Gastroesophageal sphincter (tissue), 4 donors: ENCODE measurements at places on chromosomes 6 and 20.
A peak's percentile ranks its signal among the peaks of the same experiment; 100 is the strongest.

GRCh38 chr20:4632876-4633275 is 88.8 kb upstream of the PRND start:
- H3K4me3 ChIP-seq = no peak overlapping the region
- no peaks in the 10 kb centered on the region for H3K27me3 ChIP-seq
- H3K4me1 ChIP-seq = no peaks in the 10 kb centered on the region
- no peaks in the 10 kb centered on the region for H3K36me3 ChIP-seq

GRCh38 chr6:26260110-26260637 is 104.8 kb upstream of the BTN3A2 start:
- no peaks in the 10 kb centered on the region for H3K36me3 ChIP-seq
- H3K4me1 ChIP-seq = no peaks in the 10 kb centered on the region
- ATAC-seq = no peak
- H3K27ac ChIP-seq = no peak overlapping the region

DNA sequence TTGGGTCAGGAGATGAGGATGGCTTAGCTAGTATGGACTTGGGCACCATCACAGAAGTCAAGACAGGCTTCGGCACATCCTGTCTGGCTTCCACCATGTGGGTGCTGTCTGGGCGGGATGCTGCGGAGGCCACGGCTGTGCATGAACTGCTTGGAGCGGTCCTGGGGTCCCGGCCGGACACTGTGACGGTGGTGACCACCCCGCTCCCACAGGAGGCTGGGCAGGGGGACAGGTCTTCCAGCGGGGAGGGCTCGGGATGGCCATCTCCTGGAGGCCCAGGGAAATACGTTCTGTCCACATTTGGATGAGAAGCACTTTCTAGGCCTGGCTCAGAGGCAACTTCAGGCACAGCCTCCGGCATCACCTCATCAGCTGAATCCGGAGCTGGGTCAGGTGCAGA is 32.1 kb upstream of the TCFL5 start:
- H3K27ac ChIP-seq = no peak overlapping the region
- H3K4me3 ChIP-seq = no peak overlapping the region
- peaks cover 82% of the 10 kb centered on the region for H3K36me3 ChIP-seq
- peaks cover 12% of the 10 kb centered on the region for H3K4me1 ChIP-seq
- H3K27me3 ChIP-seq = no peaks in the 10 kb centered on the region

- no peak overlapping the region for H3K4me3 ChIP-seq
- no peak for ATAC-seq
- H3K4me1 ChIP-seq = no peaks in the 10 kb centered on the region
- H3K27ac ChIP-seq = no peak overlapping the region
Observed at GRCh38 chr20:61934716-61935530, 130.8 kb downstream of the TAF4 start.

GRCh38 chr6:92716638-92717037 is 702.7 kb downstream of the EPHA7 start:
- no peak overlapping the region for H3K4me3 ChIP-seq
- no peaks in the 10 kb centered on the region for H3K27me3 ChIP-seq
- no peak overlapping the region for H3K27ac ChIP-seq
- H3K36me3 ChIP-seq = no peaks in the 10 kb centered on the region
- ATAC-seq = no peak

GRCh38 chr20:7358670-7359069 is 581.6 kb downstream of the HAO1 start:
- ATAC-seq = no peak
- H3K4me3 ChIP-seq = no peak overlapping the region
- no peak overlapping the region for H3K27ac ChIP-seq
- H3K27me3 ChIP-seq = no peaks in the 10 kb centered on the region
- H3K4me1 ChIP-seq = no peaks in the 10 kb centered on the region

DNA sequence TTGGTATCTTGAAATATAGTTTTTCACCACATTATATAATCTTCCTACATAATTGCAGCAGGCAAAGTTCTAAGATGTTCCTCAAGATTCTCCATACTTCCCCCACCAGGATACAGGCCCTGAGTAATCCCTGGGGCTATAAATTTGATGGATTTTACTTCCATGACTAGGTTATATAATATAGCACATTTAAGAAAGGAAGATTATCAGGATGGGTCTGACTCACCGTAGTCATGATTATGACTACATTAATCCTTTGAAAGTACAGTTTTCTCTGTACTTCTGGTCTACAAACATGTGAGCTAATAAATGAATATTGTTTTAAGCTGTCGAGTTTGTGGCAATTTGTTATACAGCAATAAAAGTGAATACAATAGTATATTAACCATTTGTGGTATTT is 122.5 kb downstream of the MACROD2 start:
- no peaks in the 10 kb centered on the region for H3K36me3 ChIP-seq
- H3K4me1 ChIP-seq = no peaks in the 10 kb centered on the region
- H3K27ac ChIP-seq = no peak overlapping the region
- no peak overlapping the region for H3K4me3 ChIP-seq
- H3K27me3 ChIP-seq = no peaks in the 10 kb centered on the region

DNA sequence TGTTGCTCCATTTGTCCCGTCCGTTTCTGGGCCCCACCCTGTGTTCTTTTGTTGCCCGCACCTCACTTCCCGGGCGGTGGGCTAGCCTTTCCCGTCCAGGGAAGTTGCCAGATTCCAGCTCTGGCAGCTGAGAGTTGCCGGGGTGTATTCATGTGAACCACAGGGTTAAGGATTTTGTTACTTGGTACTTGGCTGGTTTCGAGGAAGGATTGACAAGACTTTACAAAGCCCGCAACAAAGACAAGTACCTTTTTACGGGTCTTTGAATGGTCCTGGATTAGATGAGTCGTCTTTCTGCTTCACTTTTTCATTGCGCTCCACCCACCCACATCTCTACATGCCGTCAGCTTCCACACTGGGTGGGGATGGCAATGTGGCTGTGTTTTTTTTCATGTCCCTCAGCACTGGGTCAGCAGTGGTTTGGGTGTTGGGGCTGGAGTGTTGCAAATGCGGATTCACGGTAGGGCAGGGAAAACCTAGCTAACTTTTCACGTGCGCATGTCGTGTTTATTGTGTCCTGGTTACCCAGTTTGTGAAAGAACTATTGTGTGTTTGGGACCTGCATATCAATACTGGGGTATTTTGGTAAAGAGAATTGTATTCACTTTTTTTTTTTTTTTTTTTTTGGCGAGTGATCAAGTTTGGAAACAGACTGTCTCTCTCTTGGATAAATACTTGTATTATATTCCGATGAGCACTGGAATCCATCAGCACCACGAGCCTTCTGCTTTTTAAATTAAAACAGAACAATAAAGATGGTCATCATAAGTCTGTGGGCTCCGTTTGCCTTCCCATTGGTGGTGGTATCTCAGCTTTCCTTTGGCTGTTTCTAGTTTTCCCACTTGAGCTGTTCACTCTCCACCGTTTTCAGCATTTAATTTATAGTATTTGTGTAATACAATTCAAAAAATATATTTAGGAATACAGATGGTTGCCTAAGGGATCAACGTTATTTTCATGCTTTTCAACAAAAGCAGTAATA is 1.2 kb downstream of the DUSP22 start:
- peak; percentile 10 for ATAC-seq
- peaks cover 6% of the 10 kb centered on the region for H3K27me3 ChIP-seq
- peak overlapping the region; percentile 71 for H3K4me3 ChIP-seq
- H3K36me3 ChIP-seq = no peaks in the 10 kb centered on the region

DNA sequence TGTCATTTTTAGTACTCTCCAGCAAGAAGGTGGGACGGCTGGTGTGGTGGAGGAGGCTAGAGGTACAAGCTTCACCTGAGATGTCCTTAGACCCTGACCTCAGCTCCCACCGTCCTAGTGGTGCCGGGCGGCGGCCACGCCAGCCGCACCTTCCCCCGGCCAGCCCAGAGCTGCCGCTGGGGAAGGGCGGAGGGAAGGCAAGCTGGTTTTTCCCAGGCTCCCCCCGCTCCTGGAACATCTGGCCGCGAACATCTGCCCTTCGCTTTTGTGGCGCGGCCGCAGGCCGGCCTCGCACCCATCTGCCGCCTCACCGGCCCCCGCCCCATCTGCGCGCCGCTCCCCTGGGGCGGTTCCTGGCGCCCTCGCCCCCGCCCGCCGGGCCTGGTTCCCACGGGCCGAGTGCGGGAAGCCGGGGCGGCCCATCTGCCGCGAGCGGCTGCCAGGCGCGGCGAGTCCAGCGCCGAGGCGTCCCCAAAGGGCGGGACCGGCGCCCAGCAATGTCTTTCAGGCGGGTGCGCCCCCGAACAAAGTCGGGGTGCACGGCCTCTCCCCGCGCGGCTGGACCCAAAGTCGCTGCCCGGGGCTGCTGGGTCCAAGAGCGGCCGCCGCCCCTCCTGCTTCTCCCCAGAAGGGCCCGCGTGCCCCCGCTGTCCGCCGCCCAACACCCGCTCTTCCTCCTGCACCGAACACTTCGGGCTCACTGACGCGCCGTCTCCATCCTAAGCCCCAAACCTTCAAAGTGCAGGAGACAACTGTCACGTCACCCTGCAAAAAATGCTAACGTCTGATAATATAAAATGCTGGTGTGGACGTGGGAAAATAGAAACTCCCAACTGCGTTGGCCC is 17.3 kb upstream of the ID1 start:
- H3K27me3 ChIP-seq = no peaks in the 10 kb centered on the region
- peak overlapping the region; percentile 30 for H3K27ac ChIP-seq
- no peaks in the 10 kb centered on the region for H3K4me1 ChIP-seq
- ATAC-seq = peak; percentile 87

GRCh38 chr6:31878726-31879125 is at the start of gene SLC44A4:
Gene SLC44A4, minus strand, starts transcription at chr6:31878997. Its CDS starts 17 bp downstream, at chr6:31878980.
- no peaks in the 10 kb centered on the region for H3K4me1 ChIP-seq
- no peak for ATAC-seq
- no peaks in the 10 kb centered on the region for H3K36me3 ChIP-seq
- H3K4me3 ChIP-seq = no peak within 1 kb of the TSS

GRCh38 chr6:44072452-44072958 is 54.7 kb downstream of the MRPL14 start:
- peaks cover 36% of the 10 kb centered on the region for H3K4me1 ChIP-seq
- peak overlapping the region; percentile 84 for H3K27ac ChIP-seq
- H3K36me3 ChIP-seq = no peaks in the 10 kb centered on the region
- H3K4me3 ChIP-seq = peak overlapping the region; percentile 59

DNA sequence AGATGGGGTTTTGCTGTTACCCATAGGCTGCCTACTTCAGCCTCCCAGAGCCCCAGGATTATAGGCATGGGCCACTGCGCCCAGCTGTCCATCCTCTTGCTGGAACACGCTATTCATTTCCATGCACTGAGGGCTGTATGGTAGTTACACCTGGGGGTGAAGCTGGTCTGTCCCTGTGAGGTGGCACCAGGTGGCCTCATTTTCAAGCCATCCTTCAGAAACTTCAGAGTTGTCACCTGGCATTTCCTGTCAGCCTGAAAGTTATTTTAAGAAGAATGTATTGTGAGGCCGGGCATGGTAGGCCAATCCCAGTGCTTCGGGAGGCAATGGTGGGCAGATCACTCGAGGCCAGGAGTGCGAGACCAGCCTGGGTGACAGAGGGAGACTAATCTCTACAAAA is 147.6 kb downstream of the DTNBP1 start:
- H3K27ac ChIP-seq = no peak overlapping the region
- H3K36me3 ChIP-seq = no peaks in the 10 kb centered on the region
- no peaks in the 10 kb centered on the region for H3K27me3 ChIP-seq
- no peak for ATAC-seq

DNA sequence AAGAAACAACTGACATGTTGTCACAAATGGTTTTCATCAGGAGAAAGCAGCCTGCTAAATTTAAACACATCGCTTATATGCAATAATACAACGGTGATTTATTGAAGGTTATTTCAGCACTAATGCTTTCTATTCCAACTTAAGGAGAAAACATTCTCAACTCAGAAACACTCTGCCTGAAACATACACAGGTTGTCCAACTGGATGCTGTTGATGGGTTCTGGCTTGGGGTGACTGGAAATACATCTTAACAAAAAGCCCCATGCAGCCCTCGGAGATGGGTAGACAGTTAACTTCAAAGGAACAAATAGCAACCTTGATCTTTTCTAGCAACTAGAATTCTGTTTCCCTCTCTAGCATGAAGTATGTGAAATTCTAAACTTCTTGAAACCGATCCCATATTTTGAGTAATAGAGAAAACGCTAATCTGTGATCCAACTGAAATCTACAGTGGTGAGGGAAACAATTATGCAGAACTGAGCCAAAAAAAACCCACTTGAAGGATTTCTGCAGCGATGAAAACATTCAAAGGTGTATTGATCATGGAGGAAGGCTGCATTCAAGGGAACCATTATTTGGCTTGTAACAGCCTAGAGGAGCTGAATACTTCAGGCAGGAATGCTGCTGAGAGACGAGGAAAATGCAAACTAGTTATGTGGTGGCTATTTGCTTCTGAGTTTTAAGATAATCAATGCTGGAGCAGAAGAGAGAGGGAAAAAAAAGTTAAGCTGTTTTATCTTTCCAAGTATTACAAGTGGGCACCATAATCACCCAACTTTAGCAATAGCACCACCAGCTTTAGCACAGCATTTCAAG is 6.9 kb downstream of the ZMYND8 start:
- H3K27me3 ChIP-seq = no peaks in the 10 kb centered on the region
- no peaks in the 10 kb centered on the region for H3K36me3 ChIP-seq
- H3K27ac ChIP-seq = peak overlapping the region; percentile 100
- no peak overlapping the region for H3K4me3 ChIP-seq
- no peak for ATAC-seq
- H3K4me1 ChIP-seq = peaks cover 99% of the 10 kb centered on the region
